NCI-H187 treated with DMSO at 0.1 percent for 48 hours (cell line): ENCODE measurements at places on chromosomes 2 and 18.

- DNase-seq = no peak
Measured at GRCh38 chr2:218998414-218999002, 5.3 kb upstream of the CRYBA2 start.

- DNase-seq = no peak
Measured at GRCh38 chr2:142875010-142875409, 2.5 kb upstream of the KYNU start.

DNA sequence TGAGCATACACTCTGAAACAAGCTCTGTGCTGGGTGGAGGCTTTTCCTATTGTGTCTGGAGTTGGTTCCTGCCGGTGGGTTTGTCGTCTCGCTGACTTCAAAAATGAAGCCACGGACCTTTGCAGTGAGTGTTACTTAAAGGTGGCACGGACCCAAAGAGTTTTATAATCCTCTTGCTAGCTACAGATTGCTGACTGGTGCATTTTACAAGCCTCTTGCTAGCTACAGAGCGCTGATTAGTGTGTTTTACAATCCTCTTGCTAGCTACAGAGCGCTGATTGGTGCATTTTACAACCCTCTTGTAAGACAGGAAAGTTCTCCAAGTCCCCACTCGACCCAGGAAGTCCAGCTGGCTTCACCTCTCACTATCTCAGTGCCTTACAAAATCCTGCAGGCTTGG lies 15.3 kb downstream of the DCDC2C start:
- no peak for DNase-seq

DNA sequence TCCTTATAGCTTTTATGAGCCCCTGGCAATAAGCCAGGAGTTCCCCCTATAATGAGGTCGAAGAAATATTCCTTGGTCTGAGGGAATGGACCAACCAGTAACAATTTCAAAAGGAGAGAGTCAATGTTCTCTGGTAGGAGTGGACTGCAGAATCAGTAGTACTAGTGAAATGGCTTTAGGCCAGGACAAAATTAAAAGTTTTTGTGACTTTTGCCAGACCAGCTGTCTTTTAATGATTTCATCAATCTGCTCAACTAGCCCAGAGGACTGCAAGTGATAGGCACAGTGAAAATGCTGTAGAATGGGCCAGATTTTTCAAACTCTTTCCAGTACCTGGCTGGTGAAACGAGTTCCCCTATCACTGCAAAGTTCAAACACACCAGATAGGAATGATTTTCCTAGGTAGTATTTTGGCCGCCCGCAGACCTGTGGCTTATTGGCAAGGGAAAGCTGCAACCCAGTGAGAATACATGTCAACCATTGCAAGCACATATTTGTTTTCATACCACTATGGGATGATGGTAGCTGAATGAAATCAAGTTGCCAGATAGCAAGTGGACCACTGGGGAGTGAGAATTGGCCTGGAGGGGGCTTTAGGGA lies 45.5 kb downstream of the CERS6 start:
- DNase-seq = no peak

DNA sequence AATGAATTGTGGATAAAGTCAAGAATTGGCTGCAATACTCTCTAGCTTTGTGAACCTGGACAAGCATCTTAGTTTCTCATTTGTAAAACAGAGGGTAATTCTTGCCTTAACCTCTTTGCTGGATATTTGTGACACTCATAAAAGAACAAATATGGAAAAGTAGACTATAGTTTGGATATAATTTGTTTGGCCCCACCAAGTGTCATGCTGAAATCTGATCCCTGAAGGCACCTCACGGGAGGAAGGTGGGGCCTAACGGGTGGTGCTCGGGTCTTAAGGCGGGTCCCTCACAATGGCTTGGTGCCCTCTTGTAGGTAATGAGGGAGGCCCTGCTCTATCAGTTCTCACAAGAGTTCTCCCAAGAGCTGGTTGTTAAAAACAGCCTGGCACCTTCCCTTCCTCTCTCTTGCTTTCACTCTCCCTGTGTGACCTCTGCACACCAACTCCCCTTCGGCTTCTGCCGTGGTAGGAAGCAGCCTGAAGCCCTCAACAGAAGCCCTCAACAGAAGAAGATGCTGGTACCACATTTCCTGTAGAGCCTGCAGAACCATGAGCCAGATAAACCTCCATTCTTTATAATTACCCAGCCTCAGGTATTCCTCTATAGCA lies 37.4 kb downstream of the ARL4C start:
- no peak for DNase-seq

DNA sequence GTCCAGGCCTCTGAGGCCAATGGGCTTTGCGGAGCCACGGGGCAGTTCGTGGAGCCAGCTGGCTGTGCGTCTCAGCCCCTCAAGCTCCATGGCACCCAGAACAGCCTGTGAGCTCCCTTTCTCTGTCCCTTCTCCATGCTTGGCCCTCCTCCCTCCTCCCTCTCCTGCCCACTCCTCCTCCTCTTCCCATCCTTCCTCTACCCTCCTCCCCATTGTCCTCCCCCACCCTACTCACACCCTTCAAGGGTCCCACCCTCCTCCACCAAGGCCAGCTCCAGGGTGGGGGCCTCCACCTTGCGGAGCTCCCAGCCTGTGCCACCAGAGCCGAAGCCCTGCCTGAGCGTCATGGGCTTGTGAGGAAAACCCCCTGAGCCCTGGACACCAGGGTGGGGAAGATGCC lies 269.0 kb downstream of the ATAD2B start:
- no peak for DNase-seq

DNA sequence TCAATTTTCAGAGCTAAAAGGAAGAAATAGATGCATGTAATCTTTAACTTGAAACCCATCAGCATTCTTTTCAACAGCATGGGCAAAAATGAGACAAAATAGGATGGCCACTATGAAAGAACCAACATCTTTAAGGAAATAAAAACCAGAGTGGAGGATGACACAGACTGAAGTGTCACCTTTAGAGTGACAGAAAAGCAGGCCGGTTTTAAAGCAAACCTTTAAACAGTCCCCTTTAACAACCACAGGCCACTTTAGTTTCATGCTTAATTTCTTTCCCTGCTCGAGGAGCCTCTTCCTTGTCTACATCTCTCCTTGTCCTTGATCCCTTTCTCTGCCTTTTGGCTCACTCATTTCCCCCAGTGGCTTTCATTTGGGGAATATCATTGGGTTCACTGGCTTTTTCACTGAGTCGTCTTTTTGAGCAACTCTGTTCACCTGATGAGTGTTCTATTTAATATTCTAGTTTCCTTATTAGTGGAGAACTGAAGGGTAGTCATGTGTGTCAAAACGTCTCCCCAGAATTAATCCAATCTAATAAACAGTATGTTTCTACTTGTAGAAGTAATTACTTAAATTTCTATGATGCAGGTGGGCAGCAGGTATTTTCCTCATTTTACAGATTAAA lies 72.5 kb downstream of the DOCK10 start:
- no peak for DNase-seq

GRCh38 chr2:5915881-5916310 lies 223.7 kb downstream of the SOX11 start:
- DNase-seq = no peak

GRCh38 chr2:235669983-235670962 lies 176.4 kb downstream of the AGAP1 start:
- DNase-seq = no peak

DNA sequence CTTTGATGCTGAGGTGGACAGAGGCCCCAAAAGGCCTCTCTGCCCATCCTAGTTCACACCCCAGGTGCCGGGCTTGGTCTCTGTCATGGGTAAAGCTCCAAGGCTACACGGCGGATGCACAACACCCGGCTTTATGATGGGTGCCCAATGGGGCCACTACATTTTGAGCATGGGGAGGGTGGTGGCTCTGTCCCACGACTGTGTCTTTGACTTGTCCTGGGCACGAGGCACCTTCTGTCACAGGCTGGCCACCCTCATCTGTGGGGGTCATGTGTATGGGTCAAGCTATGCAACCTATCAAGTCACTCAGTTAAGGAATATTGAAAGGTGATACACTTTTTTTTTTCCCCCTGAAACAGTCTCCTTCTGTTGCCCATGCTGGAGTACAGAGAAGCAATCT lies 63.7 kb downstream of the EDAR start:
- no peak for DNase-seq

DNA sequence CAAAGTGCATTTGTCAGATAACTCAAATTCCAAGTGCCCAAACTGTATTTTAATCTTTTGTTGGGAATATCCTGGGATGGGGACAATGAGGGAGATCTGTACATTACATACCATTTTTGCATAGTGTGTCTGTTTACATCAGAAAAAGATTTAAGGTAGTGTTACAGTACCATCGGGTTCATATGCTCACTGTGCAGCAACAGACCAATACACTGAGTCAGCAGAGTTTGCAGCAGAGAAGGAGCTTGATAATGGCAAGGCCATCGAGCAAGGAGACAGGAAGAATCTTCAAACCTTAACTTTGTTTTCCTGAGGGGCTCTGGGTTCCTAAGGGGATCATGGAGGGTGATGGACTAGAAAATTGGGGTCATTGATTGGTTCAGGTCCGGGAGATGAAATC lies 399.7 kb downstream of the PARD3B start:
- no peak for DNase-seq

DNA sequence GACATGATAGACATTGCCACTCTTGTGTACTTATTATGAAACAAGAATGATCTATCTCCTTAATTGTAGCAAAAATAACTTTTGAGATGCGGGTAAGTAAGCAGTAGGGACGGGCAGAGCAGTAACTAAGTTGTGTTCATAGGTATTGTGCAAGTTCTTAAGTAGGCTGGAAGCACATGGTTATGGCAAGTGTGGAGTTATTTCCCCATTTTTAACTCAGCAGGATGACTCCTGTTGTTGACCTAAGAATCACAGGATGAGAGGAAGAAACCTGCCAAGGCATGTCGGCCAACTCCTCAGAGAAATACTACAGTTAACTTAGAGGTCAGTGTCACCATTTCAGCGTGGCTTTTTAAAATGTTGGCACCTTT lies 51.1 kb upstream of the FN1 start:
- no peak for DNase-seq

DNA sequence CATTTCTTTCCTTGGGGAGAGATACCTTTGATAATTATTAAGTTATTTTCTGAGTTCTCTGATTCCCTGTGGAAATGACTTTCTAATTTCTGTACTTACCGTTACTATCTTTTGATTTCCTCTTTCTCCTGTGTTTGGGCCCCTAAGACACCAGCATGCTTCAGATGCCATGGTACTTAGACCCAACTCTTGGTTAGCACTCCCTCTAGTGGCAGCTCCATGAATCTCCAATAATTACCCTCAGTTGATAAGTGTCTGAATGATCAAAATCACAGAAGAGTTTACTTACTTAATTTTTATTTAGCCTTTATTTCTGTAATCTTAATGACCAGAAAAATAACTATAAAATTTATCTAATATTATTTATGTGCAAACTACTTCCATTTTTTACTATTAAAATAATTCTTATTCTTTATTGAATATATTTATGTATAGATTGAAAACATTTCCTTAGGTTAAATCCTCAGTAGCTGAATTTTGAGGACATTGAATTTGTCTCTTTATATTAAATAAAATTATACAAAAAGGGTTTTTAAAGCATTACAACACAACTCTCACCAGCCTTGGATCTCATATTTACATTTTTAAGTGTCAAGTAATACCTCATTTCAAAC lies 300.4 kb downstream of the KCNS3 start:
- peak; percentile 18 for DNase-seq

DNA sequence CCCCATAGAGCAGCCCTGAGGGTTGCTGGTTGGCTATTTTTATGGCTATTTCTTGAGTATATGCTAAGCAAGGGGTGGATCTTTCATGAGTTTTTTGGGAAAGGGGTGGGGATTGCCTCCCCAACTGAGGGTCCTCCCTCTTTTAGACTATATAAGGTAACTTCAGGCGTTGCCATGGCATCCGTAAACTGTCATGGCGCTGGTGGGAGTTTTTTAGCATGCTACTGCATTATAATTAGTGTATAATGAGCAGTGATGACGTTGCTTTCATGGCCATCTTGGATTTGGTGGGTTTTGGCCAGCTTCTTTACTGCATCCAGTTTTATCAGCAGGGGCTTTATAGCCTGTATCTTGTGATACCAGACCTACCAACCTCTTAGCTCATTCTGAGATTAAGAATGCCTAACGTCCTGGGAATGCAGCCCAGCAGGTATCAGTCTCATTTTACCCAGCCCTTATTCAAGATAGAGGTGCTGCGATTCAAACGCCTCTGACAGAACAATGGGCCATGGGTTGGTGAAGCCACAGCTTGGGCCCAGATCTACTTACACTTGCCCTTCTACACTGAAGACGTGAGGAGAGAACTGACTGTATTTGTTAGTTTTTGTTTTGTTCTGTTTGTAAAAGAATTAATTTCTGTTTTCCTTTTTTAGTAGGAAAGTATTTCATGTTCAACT lies 53.8 kb upstream of the TMEM163 start:
- DNase-seq = no peak

DNA sequence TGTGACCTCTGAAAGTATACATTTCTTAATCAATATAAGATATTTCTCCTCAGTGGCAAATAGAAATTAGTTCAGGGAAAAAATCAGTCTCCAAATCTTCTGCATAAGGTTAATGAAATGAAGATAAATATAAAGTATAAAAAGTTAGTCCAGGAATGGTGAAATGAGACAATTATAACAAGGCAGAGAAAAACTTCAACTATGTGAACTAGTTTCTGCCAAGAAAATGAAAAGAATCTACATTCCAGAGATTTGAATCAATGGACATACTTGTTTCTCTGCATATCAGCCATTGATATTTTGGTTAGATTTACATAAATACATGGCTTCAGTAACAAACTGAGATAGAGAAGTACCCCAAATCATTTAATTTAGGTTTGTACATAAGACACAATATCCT lies 249.0 kb downstream of the EXOC6B start:
- no peak for DNase-seq

- no peak for DNase-seq
Measured at GRCh38 chr2:240646900-240647502, 21.7 kb downstream of the GPR35 start.

- DNase-seq = no peak
Measured at GRCh38 chr2:42312106-42312505, 48.9 kb downstream of the COX7A2L start.

- DNase-seq = no peak
Measured at GRCh38 chr2:181627545-181627944, 29.4 kb downstream of the CERKL start.

GRCh38 chr2:54083021-54083420 lies 32.4 kb upstream of the ACYP2 start:
- DNase-seq = no peak

DNA sequence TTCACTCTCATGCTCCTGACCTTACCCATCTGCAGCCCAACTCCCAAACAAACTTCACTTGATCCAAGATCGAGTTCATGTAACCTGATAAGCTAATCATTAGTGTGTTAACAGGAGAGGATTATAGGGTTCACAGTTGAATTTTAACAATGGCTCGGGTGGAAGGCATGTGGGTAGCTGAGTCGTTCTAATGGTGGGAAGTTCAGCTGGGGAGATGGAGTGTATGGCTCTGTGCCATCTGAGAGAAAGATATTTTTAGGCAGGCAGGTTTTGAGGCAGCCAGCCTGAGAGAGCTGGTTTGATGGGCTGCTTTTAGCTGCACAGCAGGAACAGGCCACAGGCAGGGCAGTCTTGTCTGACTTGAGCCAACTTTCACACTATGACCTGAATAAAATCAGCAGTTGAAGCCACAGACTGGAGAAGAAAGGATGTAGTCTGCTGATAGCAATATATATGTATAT lies 17.7 kb upstream of the NFE2L2 start:
- DNase-seq = no peak
